Dermis blood vessel endothelial cell (primary cell): ENCODE measurements at places on chromosomes 2 and 18.

- DNase-seq = no peak
Observed at GRCh38 chr2:3254442-3254941, 123.1 kb downstream of the EIPR1 start.

DNA sequence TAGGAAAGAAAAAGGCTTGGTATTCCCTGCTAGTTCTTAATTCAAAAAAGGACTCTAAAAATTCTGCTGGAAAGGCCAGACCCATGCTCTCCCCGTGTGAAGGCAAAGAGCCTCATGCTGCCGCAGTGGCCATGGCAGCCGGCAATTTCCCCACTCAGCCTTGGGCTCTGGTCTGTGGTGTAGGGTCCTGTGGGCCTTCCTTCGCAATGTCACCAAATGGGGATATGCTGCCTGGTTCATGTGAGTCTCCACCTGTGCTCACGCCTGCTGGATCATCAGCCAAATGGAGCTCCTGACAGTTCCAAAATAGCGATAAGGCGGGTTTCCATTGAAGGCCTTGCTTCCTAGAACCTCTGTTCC lies 282.8 kb upstream of the ATP5MC3 start:
- no peak for DNase-seq

DNA sequence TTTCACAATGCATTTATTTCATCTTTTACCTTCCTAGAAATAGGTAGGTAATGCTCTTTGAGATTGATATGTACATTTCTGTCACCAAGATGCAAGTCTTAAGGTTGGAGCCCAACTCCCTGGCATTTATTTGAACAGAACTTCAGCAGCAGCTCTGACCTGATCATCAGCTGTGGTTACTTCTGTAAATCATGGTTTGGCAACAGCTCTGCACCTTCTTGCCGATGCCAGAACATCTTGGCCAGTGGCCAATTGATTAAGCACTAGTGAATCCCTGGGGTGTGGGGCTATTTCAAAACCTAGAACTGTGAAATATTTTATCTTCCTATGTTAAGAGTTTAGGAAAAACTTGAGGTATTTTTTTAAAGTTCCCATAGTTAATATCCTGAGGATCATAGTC lies 124.8 kb upstream of the NYAP2 start:
- no peak for DNase-seq

- DNase-seq = no peak
Observed at GRCh38 chr2:40466935-40467572, 15.2 kb upstream of the SLC8A1 start.

DNA sequence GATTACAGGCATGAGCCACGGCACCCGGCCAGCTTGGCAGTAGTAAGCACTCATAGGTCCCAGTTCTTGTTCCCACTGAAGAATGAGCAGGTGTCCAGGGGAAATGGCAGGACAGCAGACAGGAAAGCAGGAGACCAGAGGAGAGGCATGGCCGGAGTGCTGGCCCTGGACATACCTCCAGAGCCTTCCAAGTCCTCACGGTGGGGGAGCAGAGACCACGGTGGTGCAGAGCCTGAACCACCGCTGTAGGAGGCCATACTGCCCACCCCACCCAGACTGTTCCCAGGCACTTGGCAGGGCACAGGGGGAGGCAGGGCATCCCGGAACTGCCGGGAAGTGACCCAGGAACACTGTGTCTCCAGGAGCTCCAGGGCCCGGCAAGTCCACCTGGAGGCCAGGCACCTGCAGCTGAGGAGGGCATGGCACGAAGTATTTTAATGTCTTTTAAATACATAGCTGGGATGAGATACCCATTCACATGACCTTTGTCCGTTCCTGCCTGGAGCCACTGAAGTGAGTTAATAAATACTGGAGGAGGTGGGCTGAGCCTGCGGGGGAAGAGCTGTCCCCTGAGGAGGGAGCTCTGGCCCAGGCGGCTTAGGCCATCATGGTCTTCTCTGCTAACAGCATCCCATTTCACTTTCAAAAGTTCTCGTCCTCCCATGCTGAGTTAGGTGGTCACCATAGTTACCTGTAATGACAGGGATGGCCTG lies 49.7 kb upstream of the TFCP2L1 start:
- DNase-seq = no peak

GRCh38 chr2:96099861-96100798 lies 16.2 kb downstream of the ADRA2B start:
- peak; percentile 41 for DNase-seq

GRCh38 chr18:37441821-37442220 lies 123.8 kb downstream of the CELF4 start:
- no peak for DNase-seq

GRCh38 chr2:233912691-233913423 lies 4.3 kb upstream of the TRPM8 start:
- DNase-seq = peak; percentile 58

GRCh38 chr2:187093771-187094412 lies 244.9 kb upstream of the ZSWIM2 start:
- DNase-seq = no peak

DNA sequence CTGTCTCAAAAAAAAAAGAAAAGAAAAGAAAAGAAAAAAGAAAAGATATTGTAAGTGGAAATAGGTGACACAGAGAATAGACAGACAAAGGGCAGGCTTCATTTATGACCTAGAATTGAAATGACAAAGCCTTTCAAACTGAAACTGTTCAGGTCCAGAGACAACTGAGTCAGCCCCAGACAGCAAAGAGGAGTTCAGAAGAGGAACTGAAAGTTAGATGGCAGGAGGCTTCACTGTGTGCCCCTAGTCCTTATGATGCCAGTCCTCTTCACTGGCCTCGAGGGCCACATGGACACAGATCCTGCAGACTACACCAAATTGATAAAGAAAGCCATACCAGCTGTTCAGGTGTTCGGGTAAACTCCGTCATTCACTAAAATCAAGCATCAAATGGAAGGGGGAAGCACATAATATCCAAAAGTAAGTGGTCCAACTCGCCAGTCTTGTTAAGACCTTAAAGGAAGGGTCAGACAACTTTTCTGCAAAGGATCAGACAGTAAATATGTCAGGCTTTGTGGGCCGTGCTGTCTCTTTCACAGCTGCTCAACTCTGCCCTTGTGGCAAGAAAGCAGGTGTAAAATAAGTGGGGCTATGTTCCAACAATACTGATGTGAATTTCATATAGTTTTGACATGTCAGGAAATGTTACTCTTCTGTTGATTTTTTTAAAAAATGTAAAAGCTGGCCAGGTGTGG lies 231.9 kb upstream of the MGAT5 start:
- no peak for DNase-seq

DNA sequence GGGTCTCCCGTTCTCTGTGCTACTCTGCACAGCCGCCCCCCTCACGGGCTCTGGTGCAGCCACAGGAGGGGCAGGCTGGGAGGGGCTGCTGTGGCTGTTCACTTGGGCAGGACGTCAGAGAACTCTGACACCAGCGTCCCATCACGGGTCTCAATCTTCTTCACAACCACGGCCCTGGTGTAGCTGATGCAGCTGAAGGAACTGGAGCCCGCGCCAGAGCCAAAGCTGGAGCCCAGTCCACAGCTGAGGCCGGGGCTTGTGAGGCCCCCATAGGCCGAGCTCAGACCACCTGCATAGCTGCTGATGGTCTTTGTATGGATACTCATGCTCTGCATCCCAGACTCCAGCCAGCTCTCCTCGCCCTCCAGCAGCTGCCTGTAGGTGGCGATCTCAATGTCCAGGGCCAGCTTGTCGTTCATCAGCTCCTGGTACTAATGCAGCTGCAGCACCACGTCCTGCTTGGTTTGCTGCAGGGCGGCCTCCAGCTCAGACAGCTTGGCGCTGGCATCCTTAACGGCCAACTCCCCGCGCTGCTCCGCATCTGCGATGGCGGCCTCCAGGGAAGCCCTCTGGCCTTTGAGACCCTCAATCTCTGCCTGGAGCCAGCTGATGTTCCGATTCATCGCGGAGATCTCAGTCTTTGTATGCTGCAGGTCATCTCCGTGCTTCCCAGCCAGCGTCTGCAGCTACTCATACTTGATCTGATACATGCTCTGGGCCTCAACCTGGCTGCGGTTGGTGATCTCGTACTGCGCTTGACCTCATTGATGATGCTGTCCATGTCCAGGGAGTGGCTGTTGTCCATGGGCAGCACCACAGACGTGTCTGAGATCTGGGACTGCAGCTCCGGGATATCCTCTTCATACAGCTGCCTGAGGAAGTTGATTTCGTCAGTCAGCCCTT lies 7.4 kb upstream of the DUSP19 start:
- peak; percentile 81 for DNase-seq

DNA sequence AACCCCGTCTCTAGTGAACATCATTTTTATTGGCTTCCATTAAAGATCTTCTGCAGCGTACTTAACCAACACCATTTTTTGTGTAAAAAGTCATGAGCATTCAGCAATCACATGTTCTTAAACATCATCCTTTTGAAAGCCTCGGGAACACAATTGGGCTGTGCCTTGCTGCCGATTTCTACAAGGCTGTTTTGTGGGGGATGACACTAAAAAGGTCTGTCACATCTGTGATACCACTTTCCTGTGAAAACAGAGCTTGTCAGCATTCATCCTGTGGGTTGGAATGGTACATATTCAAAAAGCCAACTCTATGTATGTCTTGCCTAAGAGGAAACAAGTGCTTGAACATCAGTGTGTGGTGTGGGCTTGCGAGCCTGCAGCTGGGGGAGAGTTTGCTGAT lies 49.1 kb upstream of the MAPRE3 start:
- DNase-seq = no peak

GRCh38 chr2:213279971-213280370 lies 4.3 kb upstream of the SPAG16 start:
- DNase-seq = no peak

DNA sequence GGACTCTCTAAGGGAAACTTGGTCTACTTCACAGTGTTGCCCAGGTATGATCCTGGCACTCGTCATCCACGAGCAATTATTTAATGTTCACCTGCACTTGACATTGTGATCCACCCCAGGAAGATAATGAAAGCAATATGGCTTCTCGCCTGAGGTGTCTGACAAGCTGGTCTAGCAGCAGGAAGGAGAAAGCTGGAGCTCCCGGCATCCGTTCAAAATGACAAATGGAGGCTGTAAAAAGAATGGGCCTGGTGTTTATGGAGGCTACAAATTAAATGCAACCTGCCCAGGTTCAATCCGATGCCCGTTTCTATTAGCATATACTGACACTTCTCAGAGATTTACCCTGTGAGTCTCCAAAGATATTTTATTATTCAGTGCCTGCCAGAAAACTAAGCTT lies 317.6 kb downstream of the CTNNA2 start:
- DNase-seq = no peak

DNA sequence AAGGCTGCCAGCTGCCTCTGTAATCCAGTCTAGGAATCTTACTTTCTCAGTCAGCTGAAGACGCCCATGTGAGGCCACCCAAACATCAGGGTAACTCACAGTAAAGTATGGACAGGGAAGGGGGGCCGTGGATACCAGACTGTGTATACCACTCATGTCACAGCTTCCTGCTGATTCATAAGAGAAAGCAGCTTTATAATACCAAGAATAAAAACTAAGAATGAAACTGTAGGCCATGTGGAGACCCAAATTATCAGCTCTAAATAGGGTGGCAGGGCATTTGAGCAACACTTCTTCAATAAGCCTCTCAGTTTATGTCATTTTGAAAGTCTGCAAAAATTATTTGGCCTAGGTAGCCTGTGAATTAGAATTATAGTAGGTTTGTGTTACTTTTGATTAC lies 115.0 kb upstream of the CDCA7 start:
- no peak for DNase-seq

DNA sequence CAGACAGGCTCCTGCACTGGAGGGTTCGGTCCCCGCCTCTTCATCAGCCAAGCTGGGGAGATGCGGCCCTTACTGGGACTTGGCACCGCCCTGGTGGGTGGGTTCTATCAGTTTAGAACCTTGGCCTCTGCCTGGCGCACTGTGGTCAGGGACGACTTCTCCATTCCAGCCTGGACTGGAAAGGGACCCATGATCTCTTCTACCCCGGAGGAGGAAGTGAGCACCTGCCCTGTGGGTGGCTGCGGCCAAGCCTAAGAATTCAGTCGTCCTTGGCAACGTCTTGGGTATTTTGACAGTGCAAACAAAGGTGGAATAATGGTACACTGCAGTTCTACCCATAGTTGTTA lies 106.9 kb upstream of the CD302 start:
- DNase-seq = no peak

DNA sequence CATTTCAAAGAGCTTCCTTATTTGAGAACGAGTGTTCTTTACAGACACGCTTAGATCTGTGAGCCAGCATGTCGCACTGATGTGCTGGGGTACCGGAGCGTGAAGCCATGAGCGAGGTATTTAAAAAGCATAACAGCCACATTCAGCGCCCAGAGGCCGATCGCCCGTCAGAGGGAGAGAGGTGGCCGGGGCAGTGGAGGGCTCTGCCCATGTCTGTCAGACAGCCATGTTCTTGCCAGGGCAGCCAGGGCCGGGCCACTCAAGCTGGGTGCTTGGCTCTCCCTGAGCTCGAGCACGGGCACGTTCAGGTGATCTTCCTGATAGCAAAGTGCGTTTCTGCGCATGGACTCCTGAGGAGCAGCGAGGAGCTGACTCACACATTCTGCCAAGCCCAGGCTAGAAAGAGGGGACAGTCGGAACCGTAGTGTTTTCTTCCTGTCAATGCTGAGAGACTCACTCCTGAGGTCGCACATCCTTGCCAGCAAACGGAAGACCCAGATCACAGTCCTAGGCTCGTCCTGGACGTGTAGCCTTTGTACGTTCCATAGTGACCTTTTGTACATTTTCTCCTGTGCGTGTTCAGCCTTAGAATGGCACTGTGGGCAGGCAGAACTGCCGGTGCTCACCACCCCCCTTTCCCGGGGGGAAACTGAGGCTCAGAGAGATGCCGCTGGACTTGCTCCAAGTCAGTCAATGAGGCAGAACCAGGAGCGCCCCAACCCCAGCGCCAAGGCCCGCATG lies 100.7 kb downstream of the NFATC1 start:
- DNase-seq = no peak

DNA sequence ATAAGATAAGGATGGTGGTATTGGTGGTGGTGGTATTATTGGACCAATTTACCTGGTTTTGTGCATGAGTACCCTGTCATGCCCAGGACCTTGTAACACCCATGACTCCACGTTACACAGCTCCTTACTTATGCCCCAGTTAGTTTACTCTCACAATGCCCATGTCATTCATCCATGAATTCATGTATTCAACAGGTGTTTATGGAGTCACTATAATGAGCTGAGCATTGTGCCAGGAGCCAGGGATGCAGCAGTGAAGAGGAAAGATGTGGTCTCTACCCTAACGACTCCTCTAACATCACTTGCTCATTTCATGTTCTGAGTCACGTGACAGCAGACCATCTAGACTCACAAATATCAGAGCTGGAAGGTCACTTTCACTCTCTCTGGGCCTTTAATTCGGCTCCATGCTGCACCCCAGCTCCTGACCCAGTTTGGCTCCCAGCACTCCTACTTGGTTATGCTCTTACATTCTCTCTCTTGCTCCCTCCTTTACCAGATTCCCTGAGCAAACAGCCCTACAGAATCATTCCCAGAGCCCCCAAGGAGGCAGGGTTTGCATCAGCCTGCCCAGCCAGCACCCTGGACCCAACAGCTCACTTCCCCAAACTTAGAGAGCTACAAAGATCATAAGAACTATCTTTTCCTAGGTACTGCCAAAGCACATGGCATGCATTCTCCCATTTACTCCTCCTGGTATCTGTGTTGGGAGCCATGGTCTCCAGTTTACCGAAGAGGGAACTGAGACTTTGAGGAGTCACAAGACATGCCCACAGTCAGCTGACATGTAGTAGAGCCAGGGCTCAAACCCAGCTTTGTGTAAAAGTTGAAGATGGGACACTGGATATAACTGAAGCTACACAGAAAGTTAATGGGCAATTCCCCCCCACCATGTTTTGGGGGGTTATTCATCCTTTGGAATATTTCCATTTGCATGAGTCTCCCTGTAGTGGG lies 449.9 kb downstream of the LRATD1 start:
- DNase-seq = no peak

- DNase-seq = no peak
Observed at GRCh38 chr2:60260639-60261296, 292.7 kb downstream of the BCL11A start.

GRCh38 chr2:24077879-24078278 lies 1.8 kb upstream of the SF3B6 start:
- DNase-seq = no peak
